ENCODE measurements at places on chromosomes 5 and 9.

DNA sequence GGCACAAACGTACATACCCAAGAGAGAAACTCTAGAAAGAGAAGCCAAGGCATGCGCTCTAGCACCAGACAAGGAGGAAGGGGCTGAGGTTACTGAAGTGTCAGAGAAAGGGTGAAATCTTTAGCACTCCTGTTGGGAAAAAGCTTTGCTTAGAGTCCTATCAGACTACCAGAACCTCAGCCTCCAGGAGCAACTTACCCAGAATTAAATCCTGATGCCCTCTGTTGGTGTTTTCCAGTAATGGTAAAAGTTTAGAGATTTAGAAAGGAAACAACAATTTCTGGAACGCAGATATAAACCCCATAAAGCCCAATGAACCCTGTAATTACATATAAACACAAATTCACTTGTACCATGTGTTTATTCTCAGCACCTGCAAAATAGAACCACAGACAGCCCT lies 33.2 kb upstream of the ASTN2 start:
- no peak for DNase-seq

GRCh38 chr9:94993160-94993820 lies 266.8 kb downstream of the AOPEP start:
- DNase-seq: no peak

GRCh38 chr9:84781458-84781857 lies 111.9 kb downstream of the NTRK2 start:
- no peak for DNase-seq

- DNase-seq: no peak
These were observed 6.0 kb downstream of the STOM start for GRCh38 chr9:121364077-121364476.

DNA sequence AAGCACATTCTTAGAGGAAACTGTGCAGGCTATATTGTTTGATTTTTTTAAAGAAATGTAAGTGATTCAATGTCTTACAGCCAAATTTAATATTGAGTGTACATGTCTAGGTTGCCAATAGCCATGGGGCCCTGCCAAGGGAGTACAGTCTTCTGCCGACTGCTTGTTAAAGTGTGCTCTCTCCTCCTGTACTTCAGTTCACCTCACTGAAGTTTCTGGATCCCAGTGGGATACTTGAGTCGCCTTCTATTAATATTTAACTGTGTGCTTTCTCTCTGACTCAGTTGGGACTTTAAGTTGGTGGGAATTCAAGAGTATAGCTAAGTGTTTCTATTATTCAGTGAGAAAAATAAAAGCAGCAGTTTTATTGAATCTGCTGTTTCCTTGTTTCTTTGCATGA lies 44.5 kb upstream of the C5orf47 start:
- DNase-seq: no peak

- DNase-seq: no peak
These were observed 117.9 kb downstream of the GOLPH3 start for GRCh38 chr5:32055891-32056866.

GRCh38 chr5:93584596-93585040 lies 1.6 kb downstream of the NR2F1 start:
- DNase-seq: no peak

DNA sequence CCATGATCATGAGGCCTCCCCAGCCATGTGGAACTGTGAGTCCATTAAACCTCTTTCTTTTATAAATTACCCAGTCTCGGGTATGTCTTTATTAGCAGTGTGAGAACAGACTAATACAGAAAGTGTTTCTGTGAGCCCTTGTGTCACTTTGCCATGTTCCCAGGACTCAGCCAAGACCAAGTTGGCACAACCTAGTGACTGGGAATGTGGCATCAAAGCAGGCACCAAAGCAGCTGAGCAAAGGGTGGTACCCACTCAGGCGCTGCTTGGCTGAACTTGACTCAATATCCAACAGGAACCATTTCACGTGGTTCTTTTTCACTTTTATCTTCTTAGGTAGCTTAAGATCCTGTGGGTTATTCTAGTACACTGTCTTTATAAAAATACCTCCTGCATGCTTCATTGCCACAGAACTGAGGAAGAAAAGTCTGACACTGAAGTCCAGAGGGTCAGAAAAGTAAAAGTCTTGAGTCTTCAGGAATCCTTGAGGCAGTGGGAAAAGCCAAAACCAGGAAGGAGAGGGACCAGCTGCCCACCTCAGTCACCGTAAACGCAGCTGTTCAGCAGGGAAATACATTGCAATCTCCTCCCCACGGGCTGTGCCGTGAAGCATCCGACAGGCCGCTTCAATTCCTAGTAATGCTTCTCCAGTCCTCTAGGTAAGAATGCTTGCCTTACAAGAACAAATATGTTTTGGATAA lies 90.5 kb upstream of the RETREG1 start:
- no peak for DNase-seq

DNA sequence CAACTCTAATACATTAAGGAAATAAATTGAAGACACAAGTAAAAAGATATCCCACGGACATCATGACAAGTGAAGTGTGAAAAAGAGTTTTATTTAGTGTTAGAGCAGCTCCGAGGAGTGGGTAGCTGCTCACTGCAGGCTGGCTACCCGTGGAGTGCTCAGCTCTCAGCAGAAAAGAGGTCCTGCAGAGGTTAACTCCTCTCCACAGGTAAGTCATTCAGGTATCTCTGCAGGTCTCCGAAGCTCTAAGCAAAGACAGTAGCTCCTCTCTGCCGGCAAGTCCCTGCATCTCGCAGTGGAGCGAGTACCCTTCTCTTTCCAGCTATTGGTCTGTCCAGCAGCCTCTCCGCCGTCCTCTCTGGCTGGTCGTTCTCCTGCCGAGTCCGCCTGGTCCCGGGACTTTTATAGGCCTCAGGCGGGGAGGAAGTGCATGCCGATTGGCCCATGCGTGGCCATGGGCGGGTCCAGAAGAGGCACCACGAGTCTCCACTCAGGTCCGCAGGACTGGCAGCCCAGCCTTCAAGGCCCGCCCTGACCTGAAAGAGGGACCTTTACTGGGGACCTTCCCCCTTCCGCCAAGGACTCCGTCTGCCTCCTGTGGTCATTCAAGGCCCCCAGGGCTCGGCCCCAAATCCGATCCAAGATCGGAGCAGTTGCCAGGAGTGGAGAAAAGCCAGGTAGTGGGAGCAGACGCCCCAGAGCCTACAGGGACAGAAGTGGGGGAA lies 29.9 kb downstream of the BTNL9 start:
- DNase-seq: no peak

DNA sequence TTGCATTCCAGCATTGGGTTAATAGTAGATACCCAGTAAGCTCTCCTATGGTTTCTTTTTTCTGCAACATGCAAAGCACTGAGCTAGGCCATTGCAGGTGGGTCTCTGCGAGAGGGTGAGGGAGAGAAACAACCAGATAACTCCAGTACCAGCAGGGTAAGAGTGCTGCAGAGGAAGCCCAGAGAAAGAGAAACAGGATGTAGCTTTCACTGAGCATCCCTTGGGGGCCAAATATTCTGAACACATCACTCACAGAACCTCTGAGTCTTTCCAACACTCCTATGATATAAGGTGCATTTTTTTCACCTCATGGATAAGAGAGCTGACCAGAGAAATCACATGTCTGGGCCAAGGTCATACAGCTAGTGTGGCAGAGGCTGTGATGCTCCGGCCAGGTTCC lies 76.7 kb downstream of the TRIM32 start:
- DNase-seq: no peak

DNA sequence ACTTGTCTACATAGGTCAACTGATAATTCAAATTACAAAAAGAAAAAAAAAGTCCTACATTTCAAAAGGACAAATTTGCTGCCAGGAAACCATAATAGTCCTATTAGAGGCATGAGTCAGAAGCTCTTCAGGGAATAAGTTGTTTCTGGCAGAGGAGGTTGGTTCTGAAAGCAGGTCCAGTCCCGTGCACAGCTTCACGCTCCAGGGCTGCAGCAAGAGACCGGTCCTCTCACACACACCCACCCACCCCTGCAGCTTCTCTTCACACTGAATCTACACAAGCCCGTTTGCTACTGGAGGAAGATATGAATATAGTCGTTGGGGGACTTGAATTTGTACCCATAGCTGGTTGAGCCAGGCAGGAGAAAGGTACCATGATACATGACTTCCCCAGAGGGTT lies 36.9 kb upstream of the SLC1A3 start:
- DNase-seq: no peak

DNA sequence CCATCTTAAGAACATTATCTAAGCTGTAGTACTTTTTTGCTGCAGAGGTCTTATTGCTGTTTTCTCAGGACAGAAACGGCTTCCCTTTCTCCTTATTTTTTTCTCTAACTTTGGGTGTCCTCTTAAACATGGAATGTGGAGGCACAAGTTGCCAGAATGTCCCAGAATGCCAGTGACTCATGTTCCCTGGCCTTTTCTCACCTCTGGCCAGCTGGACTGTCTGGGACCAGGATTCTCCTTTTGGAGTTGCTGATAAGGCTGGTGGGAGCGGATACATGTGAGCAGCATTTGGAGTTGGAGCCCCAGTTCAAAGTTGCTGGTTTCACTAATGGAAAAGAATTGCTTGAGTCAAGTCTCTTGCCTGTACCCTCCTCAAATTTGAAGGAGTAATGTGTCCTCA lies 112.8 kb downstream of the ARHGAP26 start:
- no peak for DNase-seq

DNA sequence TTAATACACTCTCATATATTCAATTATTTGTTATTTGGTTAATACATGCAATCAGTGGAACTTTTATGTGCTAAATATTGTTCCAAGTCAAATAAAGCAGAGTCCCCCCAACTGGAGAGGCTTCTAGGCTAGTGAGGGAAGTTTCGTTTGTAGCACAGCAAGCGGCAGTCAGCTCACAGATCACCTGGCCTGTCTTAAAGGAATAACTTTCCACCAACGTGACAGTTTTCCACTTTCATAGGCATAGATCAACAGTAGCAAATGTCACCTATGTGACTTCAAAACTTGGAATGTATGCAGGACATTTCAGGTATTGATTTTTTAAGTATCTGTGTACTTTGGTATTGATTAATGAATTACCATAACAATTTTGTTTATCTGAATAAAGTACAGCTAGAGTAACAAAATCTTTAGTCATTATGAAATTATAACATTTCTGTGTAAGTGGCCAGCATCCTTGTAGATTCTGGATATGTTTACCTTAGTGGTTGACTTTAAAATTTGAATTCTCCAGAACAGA lies 129.7 kb upstream of the VCAN start:
- no peak for DNase-seq

- DNase-seq: no peak
These were observed 31.6 kb downstream of the PRLR start for GRCh38 chr5:35198686-35199085.

GRCh38 chr5:161134956-161135355 lies 282.9 kb upstream of the ATP10B start:
- no peak for DNase-seq

GRCh38 chr5:76455531-76456133 lies 52.5 kb downstream of the IQGAP2 start:
- no peak for DNase-seq

DNA sequence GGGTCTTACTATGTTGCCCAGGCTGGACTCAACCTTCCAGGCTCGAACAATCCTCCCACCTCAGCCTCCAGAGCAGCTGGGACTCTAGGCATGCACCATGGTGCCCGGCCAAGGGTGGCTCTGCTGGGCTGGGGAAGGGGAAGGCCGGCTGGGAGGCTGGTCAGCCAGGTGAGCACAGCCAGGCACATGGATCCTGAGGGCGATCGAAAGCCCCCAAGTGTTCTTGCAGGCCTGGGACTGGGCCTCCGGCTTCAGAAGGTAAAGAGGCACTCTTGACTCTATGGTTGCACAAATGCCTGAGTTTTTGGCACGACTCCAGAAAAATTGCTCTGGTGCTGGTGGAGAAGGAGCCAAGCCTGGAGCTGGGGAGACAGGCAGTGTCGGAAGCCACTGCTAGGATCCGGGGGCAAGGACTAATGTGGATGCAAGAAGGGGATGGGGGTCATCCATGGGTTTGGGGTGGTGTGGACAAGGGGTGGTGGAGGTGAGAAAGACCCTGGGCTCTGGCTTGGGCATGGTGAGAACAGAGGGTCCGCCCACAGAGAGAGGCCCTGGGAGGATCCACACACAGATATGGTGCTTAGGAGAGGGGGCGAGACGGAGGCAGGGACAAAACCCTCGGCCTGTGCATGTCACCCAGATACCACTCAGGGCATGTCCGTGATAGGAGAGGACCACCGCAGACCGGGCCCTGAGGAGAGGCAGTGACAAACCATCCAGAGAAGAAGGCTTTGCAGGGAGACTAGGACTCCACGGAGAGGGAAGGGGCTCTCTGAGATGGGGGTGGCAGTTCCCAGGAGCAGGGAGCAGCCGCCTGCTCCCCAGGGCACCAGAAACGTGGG lies 51.1 kb upstream of the COL5A1 start:
- DNase-seq: no peak

GRCh38 chr5:154575546-154576428 lies 97.8 kb upstream of the HAND1 start:
- DNase-seq: no peak

DNA sequence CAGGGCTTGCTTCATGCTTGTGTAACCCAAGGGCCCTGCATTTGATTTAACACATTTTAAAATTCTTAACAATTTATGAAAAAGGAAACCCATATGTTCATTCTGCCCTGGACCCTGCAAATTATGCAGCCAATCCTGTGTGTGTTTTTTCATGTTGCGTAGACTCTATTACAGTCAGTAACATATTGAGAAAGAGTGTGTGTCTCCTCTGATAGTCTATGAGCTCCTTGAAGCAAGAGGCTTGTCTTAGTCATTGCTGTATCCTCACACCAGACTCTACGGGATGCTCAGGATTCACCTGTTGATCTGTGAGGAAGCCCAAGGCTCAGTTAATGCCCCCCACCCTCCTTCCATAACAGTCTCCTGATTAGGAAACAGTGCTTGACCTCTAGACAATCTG lies 177.3 kb upstream of the DMAC1 start:
- no peak for DNase-seq

DNA sequence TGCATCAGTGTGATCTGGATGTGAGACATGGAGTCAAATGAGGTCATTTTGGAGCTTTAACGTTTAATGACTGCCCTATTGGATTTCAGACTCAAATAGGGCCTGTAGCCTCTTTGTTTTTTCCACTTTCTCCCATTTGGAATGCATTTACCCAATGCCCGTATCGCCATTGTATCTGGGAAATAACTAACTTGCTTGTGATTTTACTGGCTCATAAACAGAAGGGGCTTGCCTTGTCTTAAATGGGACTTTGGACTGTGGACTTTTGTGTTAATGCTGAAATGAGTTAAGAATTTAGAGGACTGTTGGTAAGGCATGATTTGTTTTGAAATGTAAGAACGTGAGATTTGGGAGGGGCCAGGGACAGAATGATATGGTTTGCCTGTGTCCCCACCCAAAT lies 494.6 kb downstream of the CHSY3 start:
- no peak for DNase-seq

GRCh38 chr9:108441726-108442125 lies 414.1 kb downstream of the ACTL7B start:
- DNase-seq: no peak

Measured in stimulated activated CD4-positive, alpha-beta T cell treated with anti-CD3 and anti-CD28 coated beads, Interleukin-12 subunit alpha, Interleukin-12 subunit beta, amount 100 ng/mL, for 4 hours (primary cell).